Articular chondrocyte of knee joint (primary cell): ENCODE measurements at places on chromosomes 5 and 9. TPM values are rescaled to one million over a fixed set of nuclear protein-coding genes. Genes with fewer than 3 reads are reported as not detected.

LRRC8A gene
- total RNA-seq = 26.7 and 29.1 TPM in 2 replicates

AP3B1 gene
- total RNA-seq = 83.7 and 99.3 TPM in 2 replicates

SURF2 gene
- 6.9 and 7.8 TPM in 2 replicates for total RNA-seq

SHOC1 gene
- 0.11 and 0.13 TPM in 2 replicates for total RNA-seq

PRDM9 gene
- total RNA-seq = not detected in 2 replicates

BARHL1 gene
- total RNA-seq = not detected in 2 replicates

LURAP1L gene
- 6.9 and 11.7 TPM in 2 replicates for total RNA-seq

PLAA gene
- 35.0 and 39.2 TPM in 2 replicates for total RNA-seq

CA9 gene
- 0.86 and 2.2 TPM in 2 replicates for total RNA-seq

SOWAHA gene
- total RNA-seq = 0.11 and 0.13 TPM in 2 replicates

SCGB3A2 gene
- total RNA-seq = not detected in 2 replicates

ANKRD18A gene
- total RNA-seq = not detected in 2 replicates

UNC5A gene
- not detected in 2 replicates for total RNA-seq

SSBP2 gene
- 20.8 and 20.9 TPM in 2 replicates for total RNA-seq

PCDHB13 gene
- total RNA-seq = 2.7 and 4.0 TPM in 2 replicates

CTNNAL1 gene
- 232 and 249 TPM in 2 replicates for total RNA-seq

WDR38 gene
- total RNA-seq = not detected in 2 replicates

SLC25A25 gene
- 16.4 and 19.3 TPM in 2 replicates for total RNA-seq

SLC2A8 gene
- 7.1 and 8.5 TPM in 2 replicates for total RNA-seq

MARCOL gene
- not detected in 2 replicates for total RNA-seq

HAPLN1 gene
- 254 and 293 TPM in 2 replicates for total RNA-seq

QRFP gene
- total RNA-seq = not detected in 2 replicates

RGMB gene
- total RNA-seq = 31.4 and 46.8 TPM in 2 replicates
